ENCODE measurements at places on chromosomes 7 and 10.

DNA sequence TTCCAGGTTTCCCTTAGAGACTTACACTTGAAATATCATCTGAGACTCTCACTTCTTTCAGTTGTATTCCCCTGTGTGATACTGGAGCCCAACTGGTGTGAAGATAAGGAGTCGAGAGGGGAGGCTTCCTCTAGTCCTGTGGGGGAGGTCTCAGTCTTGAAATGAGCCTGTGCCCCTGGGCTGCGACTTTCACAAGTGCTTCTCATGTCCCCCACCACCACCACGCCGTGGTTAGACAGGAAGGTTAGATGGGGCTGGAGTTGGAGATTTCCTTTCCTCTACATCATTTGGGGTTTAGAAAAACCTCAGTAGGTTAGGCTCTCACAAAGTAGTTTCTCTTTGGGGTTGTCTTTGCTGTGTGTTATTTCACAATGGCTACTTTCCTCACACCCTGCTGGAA lies 25.6 kb upstream of the MKX start:
- DNase-seq, result no peak

DNA sequence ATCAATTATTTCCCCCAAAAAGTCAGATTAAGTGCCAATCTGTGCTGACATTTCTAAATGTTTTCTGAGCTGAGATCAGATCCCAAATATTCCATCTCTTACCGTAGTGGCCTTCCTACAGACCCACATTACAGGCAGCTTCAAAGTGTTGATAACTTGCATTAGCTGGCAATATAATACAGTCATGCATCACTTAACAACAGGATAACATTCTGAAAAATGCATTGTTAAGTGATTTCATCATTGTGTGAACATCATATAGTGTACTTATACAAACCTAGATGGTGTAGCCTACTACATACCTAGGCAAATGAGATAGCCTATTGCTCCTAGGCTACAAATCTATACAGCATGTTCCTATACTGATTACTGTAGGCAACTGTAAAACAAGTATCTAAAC lies 22.4 kb downstream of the SLC25A13 start:
- DNase-seq, result no peak

DNA sequence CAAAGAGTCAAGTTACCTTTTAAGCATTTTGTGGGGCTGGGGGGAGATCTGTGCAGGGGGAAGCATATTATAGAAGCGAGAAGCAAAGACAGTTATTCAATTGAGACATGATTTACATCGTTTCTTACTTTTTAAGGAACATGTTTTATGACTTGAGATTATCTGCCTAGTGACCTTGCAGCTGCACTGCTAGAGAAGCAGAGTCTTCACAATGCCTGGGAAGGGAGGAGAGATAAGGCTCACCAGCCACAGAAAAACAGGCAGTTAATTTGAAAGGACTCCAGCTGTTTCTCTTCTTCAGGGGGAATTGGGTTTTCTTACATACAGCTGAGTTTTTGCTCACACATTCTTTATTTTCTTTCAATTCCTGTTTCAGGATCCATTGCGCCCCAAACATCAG lies 31.0 kb downstream of the PHYH start:
- DNase-seq, result no peak

GRCh38 chr10:82294874-82295378 lies 419.9 kb downstream of the NRG3 start:
- DNase-seq, result no peak

Data from NCI-H2029 (cell line).